Central memory CD4-positive, alpha-beta T cell (primary cell): ENCODE measurements at places on chromosomes 2 and 18.

GRCh38 chr2:76464310-76464709 lies 753.6 kb upstream of the GCFC2 start:
- no peak for DNase-seq

DNA sequence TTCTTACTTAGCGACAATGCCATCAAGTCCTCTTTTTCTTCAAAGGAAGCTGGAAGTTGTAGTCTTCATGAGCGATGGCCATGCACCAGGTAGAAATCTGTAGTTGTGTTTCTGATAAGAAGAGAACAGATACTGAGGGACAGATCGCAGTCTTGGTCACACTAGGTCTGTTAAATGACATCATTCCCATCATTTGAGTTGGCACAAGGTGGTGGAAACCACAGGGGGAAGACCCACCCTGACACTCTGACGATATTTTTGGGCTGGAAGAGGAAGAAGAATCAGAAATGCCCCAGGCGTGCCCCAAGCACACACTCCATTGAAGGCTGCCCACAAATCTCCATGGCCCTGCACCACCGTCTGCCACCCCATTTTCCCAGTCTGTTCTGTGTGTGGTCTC lies 89.0 kb upstream of the BOD1L2 start:
- no peak for DNase-seq

- DNase-seq = no peak
Measured at GRCh38 chr2:3631851-3632659, 25.9 kb upstream of the ALLC start.

DNA sequence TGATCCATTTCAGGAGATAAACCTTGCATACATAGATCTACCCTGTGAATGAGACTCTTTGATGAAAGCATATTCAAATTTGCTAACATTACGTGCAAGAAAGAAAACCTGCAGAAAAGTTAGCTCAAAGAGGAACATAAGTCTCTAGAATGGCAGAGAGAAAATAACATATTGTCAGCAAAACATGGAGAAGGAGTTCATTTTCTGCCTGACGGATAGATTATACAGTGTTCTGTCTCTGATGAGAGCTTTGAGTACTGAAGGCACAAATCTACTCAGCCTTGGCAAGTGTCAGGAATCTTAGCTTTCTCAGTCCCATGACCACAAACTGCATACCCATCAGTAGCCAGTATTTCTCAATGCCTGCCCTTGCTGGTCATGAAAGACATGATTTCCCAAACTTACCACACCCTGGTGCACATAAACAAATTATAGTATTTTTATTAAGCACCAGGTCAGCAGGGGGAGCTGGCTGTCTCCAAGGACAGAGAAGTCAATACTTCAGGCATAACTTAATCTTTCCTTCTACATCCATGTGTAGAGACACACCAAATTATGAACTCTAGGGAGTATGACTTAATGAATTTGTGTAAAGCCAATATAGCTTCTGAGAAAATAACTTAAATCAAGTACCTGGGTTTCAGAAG lies 401.2 kb upstream of the SOX11 start:
- no peak for DNase-seq

GRCh38 chr18:31510319-31510718 lies 12.3 kb downstream of the DSG2 start:
- no peak for DNase-seq

- DNase-seq = no peak
Measured at GRCh38 chr2:239099474-239099873, 251.6 kb downstream of the TWIST2 start.

DNA sequence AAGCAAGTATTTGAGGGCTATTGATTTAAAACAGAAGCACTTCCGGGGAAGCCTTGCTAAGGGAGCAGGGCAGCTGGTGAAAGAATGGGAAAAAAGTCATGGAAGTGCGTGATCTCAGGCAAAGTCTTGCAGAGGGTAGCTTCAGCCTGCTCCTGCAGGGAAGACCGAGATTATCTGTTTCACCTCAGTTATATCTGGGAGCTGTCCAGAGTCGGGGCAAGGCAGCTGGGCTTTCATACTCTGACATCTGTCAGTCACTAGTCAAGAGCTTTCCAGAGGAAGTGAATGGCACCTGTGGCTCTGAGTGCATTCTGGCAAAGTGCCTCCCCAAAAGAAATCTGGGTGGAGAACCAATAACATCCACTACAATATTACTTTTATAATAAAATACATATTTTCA lies 8.7 kb downstream of the NXPH2 start:
- DNase-seq = no peak

DNA sequence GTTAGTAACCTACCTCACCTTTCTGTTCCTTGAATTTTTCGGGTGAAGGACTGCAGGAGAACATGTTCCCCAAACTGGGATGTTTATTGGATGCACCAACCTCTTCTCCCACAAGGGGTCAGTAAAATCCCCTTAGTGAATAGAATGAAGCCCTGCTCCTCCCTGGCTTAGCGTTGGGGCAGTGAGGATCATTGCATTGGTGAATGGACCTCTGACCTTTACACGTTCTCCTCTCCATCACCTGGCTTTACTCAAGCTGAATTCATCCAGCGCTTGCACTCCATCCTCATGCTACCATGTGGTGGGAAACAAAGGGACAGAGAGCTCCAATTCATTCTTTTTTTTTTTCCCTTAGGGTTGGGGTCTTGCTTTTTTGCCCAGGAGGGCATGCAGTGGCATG lies 157.2 kb downstream of the MIB1 start:
- DNase-seq = no peak

- no peak for DNase-seq
Measured at GRCh38 chr2:150860301-150860700, 372.8 kb upstream of the RND3 start.

- DNase-seq = no peak
Measured at GRCh38 chr2:128486640-128487375, 168.1 kb upstream of the HS6ST1 start.

DNA sequence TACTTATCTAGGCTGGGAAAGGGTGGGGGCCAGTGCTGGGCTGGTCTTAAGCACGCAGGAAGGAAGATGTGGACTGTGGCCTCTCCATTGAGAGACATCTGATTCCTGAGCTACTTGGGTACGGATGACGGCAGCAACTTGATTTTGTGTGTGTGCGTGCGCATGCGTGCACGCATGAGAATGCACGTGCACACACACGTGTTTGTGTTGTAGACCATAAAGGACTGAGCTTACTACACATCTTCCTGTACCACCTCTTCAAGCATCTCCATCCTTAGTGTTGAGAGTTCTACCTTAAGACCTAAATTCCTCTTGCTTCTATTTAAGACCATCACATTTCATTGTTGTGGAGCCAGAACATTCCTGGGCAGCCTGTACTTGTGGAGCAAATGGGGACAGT lies 9.5 kb downstream of the WNT6 start:
- DNase-seq = no peak

GRCh38 chr2:221444106-221444505 lies 128.0 kb downstream of the EPHA4 start:
- no peak for DNase-seq

DNA sequence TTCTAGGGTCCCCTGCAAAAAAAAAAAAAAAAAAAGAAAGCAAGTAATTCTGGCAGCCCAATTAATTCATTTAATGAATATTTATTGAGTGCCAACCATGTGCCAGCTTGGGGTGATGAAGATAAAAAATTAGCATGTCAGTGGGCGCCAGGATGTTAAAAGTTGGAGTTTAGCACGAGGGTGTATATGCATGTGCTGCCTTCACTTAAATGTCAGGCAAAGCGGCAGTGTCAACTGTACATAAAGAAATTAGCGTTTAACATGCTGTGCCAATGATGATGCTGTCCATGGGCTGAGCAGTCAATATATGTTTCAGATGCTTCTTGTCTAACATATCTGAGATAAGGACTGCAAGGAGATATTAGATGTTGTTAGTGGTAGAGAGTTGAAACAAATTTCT lies 49.5 kb downstream of the ASAP2 start:
- DNase-seq = no peak

DNA sequence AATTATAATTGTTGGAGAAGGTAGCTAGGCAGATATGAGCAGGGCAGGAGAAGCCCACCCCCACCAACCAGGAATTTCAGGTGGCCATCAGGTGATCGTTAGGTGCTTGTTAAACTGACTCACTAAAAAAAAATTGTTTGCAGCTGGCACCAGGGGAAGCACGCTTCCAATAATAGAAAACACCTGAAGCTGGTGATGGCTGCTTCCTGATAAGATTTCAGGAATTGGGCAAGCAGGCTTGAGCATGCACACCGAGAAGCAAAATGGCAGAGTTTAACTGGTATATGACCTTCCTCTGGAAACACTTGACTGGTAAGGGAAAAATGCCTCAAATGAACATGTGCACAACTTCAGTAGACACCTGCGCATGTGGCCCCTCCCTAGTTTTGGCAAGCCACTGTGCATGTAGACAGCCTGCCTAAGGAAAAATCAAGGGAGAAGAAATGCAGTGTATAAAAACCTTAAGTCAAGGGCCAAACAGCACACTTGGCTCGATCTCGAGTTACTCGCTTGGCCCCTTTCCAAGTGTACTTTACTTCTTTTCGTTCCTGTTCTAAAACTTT lies 292.8 kb downstream of the CCDC85A start:
- no peak for DNase-seq

GRCh38 chr2:171149171-171149938 lies 11.3 kb downstream of the TLK1 start:
- no peak for DNase-seq

DNA sequence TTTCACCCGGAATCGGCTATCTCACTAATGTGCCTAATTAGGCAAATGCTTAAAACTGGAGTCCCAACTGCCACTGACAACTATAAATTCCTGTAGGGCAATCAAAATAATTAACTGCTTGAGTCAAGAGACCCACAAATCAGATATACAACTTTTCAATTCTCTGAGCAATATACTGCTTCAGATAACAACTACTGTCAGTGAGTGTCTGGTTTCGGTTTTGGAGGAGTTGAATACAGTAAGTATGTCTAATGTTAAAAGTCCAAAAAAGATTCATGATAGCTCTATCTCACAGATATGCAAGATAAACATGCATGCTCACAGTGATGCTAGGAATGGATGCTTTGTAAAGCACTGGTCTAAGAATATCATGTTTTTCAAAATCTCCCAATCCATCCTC lies 283.3 kb downstream of the NRXN1 start:
- DNase-seq = no peak

DNA sequence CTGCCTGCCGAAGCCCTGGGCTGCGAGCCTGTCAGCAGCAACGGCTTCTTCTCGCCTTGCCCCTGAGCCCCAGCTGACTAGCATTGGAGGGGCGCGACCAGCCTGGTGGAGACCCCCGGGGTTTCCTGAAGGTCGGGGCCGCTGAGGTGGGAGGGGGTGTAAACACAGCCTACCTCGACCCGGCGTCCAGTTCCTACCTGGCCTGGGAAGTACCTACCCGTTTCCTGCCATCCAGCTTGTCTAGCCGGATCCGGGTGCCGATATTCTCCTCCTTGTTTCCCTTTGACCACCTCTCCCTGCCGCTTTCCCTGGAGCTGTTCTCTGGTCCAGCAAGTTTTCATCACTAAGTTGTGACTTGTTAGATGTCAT lies 511 bp downstream of the MOB4 start:
- DNase-seq = no peak

GRCh38 chr2:85682378-85682777 lies 11.8 kb upstream of the GNLY start:
- no peak for DNase-seq

DNA sequence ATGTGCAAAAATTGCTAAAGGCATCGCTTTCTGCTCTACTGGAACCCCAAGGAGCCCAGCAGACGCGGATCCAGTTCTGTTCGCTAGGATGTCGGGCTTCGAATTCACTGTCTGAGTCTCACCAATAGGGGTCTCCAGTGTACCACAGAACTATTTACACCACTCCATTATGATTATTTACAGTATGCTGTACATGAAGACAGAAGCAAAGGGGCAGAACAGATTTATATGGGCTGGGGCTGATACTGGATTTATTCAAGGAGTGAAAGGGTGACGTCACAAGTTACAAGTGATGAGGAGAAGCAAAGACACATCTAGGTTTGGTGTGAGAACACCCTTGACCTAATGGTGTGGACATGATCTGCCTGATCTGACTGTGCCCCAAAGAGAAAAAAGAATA lies 185.3 kb upstream of the ATP5MC3 start:
- no peak for DNase-seq

- no peak for DNase-seq
Measured at GRCh38 chr2:75616406-75616805, 30.2 kb upstream of the MRPL19 start.

- no peak for DNase-seq
Measured at GRCh38 chr2:28271919-28272250, 120.8 kb upstream of the FOSL2 start.

DNA sequence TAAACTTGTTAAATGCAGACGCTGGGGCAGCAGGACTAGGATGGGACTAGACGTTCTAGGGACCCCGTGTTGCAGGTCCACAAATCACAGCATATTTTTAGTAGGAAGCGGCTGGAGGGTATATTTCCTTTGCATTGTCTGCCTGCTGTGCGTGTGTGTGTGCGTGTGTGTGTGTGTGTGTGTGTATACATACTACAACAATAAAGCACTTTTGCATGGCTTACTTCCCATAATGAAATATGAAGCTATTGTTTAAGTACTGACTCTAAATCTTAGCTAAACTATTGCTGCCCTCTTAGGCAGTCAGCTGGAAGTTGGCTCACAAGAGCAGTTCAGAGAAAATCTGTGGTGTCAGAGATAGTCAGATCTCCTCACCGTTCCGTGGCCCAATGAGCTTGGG lies 133.4 kb downstream of the CABLES1 start:
- no peak for DNase-seq

GRCh38 chr2:191544461-191545062 lies 133.4 kb upstream of the NABP1 start:
- DNase-seq = no peak

GRCh38 chr2:96608469-96609455 lies 29.4 kb downstream of the KANSL3 start:
- no peak for DNase-seq

GRCh38 chr2:174344716-174345461 lies 10.1 kb downstream of the SP9 start:
- DNase-seq = no peak

- no peak for DNase-seq
Measured at GRCh38 chr2:161400076-161400475, 16.0 kb upstream of the TBR1 start.

GRCh38 chr2:143356336-143356735 lies 227.1 kb downstream of the ARHGAP15 start:
- no peak for DNase-seq

DNA sequence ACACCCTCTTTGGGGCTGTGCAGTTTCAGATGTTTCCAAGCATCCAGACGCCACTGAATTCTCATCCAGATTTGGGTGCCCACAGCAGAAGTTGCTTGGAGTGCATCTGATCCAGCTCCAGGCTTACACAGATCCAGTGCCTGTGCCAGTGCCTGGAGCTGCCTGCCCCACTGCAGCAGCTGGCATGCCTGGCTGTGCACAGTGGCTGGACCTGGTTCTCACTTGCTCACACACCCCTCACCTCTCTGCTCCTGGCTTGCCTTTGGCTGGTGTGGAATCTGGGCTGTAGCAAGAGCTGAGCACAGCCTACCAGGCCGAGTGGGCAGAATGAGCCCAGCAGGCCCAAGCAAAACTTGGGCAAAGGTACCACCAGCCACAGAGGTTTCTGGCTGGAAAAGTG lies 137.9 kb downstream of the SPAG16 start:
- no peak for DNase-seq
